ENCODE measurements at places on chromosomes 6 and 20.

DNA sequence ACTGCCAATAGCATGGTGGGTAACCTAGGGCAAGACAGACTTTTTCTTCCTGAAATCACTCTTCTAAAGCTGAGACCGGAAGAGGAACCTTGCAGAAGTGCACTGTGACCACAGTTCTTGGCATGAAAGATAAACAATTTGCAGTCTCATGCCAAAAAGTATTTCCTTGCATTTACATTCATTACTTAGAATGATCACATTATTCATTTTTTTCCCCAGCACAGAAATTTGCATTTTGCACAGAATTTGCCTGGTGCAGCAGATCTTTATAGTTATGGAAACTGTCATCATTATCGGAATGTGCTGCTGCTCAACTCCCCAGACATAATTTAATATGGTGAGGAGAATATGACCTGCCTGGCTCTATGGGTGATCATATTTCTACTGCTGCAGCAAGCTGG, 42.2 kb upstream of the EDN3 start:
- DNase-seq, result no peak

DNA sequence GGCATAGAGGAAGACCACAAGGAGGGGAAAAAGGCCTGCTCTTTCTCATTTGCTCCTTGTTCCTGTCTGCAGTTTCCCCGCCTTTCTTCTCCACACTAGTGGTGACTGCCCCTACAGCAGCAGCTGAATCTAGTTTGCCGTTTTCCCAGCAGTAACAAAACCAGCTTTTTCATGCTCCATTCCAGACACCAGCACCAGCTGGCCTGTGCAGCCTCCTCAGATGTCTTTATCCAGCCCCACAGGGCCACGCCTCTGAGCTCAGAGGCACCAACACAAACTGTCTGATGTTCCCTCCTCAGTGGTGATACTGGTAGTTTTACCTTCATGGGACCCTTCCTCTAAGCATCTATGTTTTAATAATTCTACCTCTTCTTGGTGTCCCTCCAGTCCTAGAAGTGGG, 70.4 kb upstream of the SLC24A3 start:
- DNase-seq, result no peak

DNA sequence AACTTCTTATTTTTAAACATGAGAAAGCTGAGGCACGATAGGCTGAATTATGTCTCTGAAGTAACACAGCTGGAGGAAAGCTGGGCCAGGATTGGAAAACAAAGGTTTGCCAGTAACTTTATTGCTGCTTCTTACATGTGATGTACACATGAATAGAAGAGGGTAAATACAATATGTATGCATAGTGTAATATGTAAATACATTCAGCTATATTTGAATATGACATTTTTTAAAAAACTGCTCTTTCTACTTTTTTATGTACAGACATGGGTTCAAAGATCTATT, 90.2 kb downstream of the ADTRP start:
- DNase-seq, result no peak

DNA sequence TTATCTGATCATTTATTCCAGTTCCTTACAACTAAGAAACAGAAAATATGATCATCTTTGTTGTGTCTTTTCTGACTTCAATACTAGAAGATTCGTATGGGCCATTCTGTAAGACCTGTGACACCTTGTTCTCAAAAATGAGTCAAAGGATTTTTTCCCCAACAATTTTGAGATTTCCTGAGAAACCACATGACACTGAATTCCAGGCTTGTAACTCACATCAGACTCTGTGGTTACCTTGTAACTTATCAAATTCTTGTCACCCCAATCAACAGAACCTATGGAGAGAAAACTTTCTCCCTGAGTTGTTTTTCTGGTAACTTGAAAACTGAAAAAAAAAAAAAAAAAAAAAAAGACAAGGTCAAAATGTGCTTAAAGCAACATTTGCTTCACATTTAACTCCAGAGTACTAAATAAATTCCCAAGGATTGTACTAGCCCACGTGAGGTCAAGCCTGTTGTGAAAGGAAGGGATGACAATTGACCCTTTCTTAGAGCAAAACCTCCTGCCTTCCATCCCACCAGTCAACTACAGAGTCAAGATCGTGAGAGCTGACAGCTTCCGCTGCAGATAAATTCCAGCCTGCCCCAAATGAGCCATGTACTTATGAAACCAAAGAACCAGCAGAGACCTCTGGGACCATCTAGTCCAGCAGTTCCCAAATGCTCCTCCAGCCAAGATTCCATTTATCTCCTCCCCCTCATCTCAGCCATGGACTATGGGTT, 140.3 kb downstream of the TBX18 start:
- no peak for DNase-seq

DNA sequence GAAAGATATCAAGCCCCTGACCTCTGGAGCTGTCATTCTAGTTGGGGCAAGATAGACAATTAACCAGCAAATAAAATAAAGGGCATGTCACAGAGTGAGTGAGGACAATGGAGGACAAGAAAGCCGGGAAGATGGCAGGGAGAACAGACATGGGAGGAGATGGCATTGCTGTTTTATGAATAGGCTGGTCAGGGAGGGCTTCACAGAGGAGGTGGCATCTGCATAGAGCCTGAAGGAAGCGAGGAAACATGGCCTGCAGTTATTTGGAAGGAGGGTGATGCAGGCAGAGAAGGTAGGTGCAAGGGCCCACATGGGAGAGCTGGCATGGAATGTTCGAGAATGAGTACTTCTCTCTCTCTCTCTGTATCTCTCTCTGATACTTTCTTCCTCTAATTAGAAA, 63.7 kb downstream of the EFCAB8 start:
- DNase-seq, result no peak

DNA sequence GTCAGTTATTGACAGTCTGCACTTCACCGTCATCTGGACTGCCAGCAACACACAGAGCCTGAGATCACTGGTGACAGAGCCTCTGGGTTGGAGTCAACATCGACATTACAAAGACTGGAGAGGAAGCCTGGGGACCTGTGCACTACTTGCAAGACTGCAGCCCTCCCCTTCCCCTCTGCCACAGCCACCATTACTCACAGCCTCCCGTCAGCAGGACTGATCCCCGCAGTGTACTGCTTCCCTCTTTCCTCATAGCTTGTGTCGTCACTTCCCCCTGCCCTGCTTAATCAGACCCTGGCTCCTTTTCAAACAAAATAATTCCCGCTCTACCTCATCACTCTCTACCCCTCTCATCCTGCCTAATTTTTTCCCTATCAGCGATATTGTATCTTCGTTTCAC, 235.5 kb upstream of the KCNQ5 start:
- no peak for DNase-seq

GRCh38 chr20:62682912-62683517, 25.6 kb upstream of the NTSR1 start:
- DNase-seq, result no peak

- DNase-seq, result no peak
These were observed 98.0 kb downstream of the TTLL2 start for GRCh38 chr6:167422934-167423333.

DNA sequence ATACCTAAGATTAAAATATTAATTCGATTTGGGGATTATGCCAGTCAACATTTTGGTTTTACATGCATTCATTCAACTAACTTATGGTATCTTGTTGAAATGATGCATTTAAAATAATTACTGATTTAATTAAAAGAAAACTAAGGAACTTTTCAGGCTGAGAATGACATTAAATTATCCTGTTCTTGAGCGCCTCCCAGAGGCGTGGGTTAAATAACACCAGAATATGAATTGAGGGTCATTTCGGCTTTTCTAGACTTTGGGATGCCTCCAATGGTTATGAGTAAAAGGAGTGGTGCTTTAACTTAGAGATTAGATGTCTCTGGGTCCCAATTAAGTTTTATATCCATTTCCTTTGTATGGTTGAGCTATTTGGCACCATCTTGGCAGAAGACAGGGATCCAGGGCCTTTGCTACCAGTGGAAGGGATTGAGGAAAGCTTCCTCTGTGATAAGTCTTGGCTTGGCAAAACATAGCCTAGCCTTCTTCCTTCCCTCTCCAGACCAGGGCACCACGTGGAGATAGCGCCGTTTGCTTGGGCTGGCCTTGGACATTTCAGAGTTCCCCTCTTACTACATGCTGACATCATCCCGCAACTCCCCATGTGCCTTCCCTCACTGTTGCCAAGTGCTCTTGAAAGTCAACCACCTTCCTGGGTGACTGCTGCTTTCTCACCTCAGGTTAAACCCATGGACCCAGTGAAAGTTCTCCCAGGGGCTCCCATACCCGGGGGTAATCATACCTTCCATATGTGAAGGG, 28.7 kb downstream of the GNAS start:
- DNase-seq, result no peak

DNA sequence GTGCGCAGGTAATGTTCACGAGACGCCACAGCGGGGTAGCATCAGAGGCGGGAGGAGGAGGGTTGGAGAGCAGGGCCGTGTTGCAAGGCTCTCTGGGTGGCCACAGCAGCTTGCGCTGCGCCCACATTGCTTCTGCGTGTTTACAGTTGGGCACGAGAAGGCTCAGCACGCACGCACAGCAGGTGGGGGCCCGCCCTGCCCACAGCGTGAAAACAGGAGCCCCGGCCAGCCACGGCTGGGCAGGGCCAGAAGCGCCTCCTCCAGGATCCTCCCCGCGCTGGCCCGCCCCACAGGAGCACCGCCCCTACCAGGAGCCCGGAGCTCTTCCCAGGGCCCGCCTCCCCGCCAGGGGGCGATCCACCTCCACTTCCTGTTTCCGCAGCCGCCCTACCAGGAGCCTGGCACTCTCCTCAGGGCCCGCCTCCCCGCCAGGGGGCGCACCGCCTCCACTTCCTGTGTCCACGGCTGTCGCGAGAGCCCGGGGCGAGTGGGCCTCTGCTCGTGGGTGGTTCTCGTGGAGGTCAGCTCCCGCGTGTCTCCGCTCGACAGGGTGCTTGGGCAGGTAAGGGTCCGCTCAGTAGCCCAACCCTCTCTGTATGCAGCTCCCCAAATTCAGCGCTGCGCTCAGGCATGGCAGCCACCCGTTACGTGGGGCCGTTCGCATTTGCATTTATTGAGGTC, at the start of gene FAM50B:
FAM50B (plus strand) TSS at position 449 of the 681 bp plus-strand sequence. CDS start 439 bp downstream, outside the sequence.
- DNase-seq, result peak; percentile 89

DNA sequence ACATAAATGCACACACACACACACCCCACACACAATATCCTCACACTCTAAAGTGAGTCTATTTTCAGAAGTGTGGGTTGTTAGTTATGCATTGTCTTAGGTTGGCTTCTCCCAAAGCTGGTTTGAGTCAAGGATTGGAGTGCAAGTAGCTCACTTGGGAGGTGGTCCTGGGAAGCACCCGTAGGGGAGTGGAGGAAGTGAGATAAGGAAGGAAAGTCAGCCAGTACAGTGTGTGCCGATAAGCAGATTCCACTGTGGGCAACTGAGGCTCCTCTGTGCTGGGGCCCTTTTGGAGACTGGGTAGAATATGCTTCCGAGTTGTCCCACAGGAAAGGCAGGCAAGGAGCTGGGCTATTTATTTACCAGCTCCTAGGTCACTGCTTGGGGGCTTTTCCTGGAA, 67.2 kb downstream of the PLCB4 start:
- DNase-seq, result no peak

- no peak for DNase-seq
These were observed 428.3 kb downstream of the BTBD3 start for GRCh38 chr20:12345978-12346377.

DNA sequence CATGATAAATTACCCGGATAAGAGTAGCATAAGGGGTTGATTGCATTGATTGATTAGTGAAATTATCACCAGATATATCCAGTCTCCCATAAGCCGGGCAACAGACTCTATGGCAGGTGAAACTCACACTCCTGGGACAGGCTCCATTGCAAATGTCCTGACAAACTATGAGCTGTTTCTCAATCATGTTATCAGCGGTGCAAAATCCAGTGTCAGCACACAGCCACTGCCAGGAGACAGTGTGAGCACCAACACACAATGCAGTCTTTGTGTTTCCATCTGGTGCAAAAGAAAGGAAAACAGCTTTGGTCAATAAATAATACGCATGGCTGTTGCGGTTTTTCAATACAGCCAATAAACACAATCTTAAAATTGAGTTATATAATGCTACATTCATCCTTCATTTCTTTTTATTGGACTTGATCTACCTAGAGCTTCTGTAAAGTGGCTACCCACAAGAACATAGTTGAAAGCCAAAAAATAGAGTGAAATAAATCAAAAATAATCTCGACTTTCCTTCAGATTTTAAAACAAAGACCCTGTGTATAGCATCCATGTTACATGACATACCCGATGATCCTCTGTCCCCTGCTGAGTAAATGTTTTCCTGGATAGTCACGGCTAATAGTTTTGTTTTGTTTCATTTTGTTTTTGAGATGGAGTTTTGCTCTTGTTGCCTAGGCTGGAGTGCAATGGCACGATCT, 64.3 kb upstream of the AFDN start:
- no peak for DNase-seq

GRCh38 chr20:24582373-24583168, 113.1 kb downstream of the SYNDIG1 start:
- no peak for DNase-seq

GRCh38 chr20:16098890-16099639, 474.2 kb downstream of the KIF16B start:
- no peak for DNase-seq

DNA sequence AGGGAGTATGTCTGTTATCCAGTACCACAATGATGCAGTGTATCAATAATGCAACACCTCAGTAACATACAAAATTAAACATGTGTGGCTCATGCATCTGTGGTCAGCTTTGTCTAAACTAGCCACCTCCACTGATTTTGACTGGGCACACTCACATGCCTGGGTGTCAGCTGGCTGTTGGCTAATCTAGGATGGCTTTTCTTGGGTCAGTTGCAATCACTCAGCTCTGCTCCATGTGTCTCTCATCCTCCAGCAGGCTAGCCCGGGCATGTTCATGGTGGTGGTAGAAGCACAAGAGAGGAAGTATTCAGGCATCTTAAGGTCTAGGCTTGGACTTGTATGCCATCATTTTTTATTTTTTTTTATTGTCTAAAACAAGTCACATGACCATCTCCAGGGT, 59.3 kb upstream of the JAG1 start:
- no peak for DNase-seq

GRCh38 chr20:37681384-37682112, 12.3 kb upstream of the CTNNBL1 start:
- no peak for DNase-seq

DNA sequence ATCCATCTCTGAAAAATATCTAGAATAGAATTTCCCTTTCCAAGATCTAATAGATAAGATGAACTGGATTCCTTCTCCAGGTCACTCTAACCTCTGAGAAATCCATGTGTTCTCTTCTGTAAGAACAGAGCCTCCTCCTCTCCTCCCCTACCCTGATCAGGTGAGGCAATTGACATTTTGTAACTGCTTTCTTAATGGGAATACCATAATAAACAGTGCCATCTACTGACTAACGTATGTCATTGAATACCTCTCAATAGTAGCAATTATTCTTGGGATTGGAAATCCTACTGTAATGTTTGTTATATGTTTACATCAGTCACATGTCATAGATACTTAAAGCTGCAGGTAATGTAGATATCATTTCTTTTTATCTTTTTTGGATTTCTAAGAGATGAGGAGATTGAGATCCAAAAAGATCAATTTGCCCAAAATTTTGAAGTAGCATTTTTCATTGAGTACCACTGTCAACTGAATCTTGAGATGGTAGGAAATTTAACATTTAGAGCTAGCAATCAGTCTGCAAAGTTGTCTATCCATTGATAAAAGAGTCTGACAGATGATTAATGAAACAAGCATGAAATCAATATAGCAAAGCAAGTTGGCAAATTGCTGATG, 365.8 kb upstream of the HSF2 start:
- DNase-seq, result peak; percentile 26

All from GM20000 (cell line).